AG08395 (cell line): ENCODE measurements at places on chromosomes 6 and 20.
A peak's percentile ranks its signal among the peaks of the same experiment; 100 is the strongest.

- peak; percentile 74 for DNase-seq
These were observed 55.1 kb downstream of the KIF16B start for GRCh38 chr20:16517946-16518783.

GRCh38 chr6:82906951-82907350, 158.7 kb downstream of the UBE3D start:
- DNase-seq = peak; percentile 72

DNA sequence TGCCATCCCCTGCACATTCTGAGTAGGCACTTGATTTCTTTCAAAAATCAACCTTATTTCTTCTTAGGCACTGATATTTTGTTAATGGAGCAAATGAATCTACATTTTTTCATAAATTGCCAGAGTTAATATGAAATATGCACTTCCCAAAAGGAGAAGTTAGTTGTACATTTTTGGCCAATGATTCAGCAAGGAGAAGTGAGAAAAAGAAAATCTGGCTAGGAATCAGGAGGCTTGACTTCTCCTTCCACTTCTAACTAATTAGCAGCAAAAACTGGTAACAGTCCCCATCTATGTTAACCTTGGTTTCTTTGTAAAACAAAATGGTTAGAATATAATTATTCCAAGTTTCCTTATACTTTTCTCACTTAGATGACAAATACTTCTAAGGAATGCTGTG, 7.0 kb upstream of the DSE start:
- peak; percentile 25 for DNase-seq

- no peak for DNase-seq
These were observed 2.1 kb downstream of the EPM2A start for GRCh38 chr6:145733207-145733606.

DNA sequence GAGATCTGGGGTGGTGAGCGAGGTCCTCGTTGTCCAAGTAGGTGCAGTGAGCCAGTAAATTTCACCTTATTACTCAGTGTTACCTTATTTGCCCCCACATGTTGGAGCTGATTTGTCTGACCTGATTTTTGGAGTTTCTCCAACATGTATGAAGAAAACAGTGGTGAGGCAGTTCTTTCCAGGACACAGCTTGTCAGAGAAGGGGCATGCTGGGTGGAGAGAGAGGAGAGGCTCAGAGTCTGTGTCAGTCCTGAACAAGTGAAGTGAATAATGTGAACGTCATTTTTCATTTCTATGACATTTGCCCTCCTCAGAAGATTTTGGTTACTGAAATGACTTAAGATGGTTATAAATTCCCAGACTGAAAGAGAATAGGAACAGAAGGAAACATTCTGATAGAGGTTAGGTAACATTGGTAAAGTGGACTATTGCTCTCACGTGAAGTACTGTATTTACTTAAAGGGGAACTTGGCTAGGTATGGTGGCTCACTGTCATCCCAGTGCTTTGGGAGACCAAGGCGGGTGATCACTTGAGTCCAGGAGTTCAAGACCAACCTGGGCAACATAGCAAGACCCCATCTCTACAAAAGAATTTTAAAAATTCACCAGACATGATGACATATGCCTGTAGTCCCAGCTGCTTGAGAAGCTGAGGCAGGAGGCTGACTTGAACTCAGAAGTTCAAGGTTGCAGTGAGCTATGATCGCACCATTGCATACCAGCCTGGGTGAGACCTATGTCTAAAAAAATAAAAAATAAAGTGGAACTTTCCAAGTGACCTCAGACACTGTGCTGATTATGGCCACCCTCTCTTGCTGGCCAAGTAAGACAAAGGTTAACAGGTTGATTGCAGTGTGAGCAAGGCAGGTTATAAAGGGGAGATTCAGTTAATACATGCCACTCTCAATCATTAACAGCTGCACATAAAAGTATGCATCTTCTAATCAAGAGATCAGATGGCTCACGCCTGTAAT, 184.3 kb downstream of the EDN1 start:
- DNase-seq = no peak
